CD4-positive, alpha-beta T cell treated with Interferon alpha-2 for 1 hour (primary cell): ENCODE measurements at places on chromosomes 13 and 19.

- DNase-seq = no peak
These were observed 193.5 kb downstream of the PCDH17 start for GRCh38 chr13:57825066-57825465.

- DNase-seq = no peak
These were observed 2.2 kb downstream of the PSMD8 start for GRCh38 chr19:38376576-38376975.

- no peak for DNase-seq
These were observed 73.7 kb downstream of the CYSLTR2 start for GRCh38 chr13:48727241-48728011.

- no peak for DNase-seq
These were observed 115.9 kb downstream of the ABCC4 start for GRCh38 chr13:95185311-95185710.

GRCh38 chr19:29143183-29143582, 69.8 kb downstream of the UQCRFS1 start:
- no peak for DNase-seq
